Hypothalamus (tissue), 51 donors: ENCODE measurements at places on chromosomes 12 and 14.
A peak's percentile ranks its signal among the peaks of the same experiment; 100 is the strongest.

GRCh38 chr14:93231129-93231979, 24.3 kb downstream of the UBR7 start:
- DNase-seq, result peak; percentile 67

DNA sequence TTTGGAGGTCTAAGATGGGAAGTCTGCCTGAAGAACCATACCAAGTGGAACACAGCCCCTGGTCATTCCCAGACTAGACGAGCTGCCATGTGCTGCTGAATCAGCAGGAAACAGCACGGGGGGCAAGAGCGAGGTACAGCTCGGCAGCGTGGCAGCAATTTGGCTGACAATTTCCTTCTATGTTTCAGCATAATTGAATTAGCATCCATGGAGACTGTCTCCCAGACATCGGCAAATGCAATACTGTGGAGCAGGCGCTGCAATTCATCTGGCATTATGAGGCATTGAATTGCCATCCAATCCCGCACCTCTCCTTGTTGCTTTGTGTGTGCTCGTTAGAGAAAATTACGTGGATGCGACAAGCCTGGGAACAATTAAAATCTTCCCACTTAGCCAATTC, 46.0 kb upstream of the CCDC60 start:
- DNase-seq, result no peak

- DNase-seq, result no peak
These were observed 164.9 kb downstream of the TTC7B start for GRCh38 chr14:90651271-90651804.

GRCh38 chr14:31421200-31421599, 850 bp upstream of the HEATR5A start:
- DNase-seq, result no peak

DNA sequence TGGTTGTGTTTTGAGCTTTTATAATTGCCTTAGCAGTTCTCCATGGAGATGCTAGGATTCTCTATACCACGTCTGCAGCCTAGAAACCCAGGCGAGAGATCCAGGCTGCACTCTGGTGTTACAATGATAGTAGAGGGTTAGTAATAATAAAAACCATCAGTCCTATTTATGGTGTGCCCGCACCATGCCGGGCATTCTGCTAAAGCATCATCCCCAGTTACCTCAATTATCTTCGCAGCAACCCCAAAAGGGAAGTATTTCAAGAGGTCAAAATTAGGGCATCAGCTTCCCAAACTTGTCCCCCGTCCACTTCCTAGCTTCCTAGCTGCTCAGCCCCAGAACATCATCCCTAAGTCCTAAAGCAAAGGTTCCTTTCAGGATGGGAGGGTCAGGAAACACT, 3.2 kb downstream of the SYNE3 start:
- no peak for DNase-seq

- no peak for DNase-seq
These were observed 48.7 kb downstream of the MIPOL1 start for GRCh38 chr14:37246427-37246829.

DNA sequence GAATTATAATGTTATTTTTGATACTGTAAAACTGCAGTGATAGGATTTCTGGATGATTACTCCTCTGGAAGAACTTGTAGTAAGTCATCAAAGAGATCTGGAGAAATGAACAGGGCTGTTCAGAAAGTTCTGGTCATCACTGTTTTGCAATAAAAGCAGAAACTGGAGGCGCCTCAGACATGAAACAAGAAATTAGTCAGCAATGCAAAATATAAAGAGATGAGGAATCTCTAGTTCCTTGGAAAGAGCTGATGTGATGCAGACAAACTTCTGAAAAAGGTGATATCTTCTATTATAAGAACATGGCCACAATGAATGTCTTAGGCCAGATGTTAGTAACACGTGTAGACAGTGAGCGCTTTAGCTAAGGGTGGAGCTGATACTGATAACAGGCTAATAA, 9.5 kb downstream of the ACIN1 start:
- DNase-seq, result no peak

GRCh38 chr12:11555743-11556625, 93.5 kb upstream of the ETV6 start:
- no peak for DNase-seq

DNA sequence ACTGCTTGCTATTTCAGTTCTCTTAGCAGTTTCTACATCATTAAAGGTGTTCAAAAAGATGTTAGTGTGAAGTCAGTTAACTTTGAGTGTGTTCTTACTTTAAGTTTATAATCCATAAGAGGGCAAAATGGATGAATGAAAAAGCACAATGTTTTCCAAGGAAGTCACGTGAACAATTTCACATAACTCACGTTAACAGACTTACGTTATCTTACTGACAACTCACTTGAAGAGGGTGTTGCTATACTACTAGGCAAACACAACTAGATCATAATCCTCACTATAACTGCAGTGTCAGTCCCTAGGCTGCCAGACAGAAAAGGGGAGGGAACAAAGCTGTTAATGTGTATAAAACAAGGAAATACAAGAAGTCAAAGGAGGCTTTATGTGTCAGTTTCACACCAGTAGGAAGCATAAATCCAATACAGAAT, 6.4 kb downstream of the SLC2A13 start:
- DNase-seq, result no peak

- DNase-seq, result no peak
These were observed 13.0 kb downstream of the KMT5A start for GRCh38 chr12:123396954-123397353.

DNA sequence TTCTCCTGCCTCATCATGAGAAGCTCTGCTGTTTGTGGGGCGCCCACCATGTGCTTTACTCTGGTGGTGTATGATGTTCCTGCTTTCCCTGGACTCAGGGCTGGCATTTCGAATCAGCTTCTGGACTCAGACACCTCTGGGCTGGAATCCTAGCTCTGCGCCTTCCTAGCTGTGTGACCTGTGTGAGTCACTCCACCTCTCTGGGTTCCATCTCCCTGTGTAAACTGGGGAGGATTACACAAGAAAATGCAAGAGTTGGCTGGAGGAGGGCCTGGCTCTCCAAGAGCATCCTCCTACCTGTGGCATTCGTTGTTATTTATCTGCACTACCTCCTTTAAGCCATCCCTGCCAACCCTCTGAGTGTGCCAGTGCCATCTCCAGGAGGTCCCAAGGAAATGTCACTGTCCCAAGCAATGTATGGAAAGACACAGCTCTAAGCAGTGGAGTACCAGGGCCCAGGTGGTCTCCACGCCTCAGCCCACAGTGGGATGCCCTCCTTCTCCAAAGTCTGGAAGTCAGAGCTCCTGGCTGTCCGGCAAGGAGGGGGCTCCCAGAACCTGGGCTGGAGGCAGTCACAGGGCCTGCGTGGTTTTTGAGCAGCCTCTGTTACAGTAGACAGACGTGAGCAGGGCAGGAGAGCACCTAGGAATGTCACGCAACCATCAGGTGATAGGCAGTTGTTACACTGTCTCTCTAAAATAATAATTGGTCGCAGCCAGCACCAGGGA, 7.3 kb upstream of the TNFAIP2 start:
- DNase-seq, result no peak

DNA sequence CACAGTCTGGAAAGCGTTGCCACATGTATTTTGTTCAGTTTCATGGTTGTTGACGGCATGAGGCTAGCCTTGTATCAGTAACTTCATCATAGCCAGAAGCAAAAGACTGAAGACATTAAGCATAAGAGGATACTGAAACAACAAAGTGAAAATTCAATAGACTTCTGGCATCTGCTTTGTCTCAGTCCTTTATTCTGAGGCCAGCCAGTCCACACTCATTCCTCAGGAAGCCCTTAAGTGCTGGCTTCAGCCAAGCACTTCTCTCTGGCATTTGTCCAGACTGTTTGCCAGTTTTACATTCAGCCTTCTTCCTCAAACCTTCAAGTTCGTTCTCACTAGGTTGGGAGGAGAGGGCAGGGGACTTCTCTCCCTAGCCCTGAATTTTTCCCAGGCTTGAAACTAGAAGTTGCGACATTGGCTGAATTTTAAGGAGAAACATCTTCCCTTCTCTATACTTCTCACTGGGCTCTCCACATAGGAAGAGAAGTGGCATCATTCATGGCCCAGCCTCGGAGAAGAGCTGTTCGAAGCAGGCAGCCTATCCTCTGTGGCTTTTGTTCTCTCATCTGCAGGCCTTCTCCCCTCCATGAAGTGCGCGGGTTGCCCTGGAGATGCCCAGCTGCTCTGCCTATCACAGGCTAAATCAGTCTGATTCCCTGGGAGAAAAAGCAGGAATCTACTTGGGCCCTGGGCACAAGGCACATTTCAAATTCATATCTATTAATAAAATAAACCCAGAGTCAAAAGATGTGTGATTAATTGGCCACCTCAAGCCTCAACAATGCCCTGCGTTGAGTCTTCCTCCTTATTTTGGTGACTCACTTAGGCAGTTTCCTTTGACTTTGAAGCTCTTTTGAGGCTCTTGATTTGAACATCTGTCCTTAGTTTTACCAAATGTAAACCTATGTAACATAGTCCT, 130.9 kb upstream of the PLEKHA5 start:
- no peak for DNase-seq

DNA sequence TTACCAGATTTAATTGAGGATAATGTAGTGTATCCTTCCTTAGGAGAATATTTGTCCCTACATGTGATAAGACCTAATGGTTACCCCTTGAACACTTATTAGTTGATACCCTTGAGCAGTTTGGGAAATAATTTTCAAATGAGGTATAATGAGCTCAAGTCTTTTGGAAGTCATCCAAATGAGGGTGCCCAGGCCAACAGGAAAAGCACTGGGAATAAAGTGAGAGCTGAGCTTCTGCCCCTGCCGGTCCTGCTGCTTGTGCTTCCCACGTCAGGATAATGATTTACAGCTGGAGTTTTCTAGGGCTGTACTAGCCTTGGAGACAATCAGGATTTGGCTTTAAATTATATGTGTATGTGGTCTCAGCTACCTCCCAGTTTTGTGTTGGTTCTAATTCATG, 178.8 kb upstream of the FRMD6 start:
- no peak for DNase-seq

DNA sequence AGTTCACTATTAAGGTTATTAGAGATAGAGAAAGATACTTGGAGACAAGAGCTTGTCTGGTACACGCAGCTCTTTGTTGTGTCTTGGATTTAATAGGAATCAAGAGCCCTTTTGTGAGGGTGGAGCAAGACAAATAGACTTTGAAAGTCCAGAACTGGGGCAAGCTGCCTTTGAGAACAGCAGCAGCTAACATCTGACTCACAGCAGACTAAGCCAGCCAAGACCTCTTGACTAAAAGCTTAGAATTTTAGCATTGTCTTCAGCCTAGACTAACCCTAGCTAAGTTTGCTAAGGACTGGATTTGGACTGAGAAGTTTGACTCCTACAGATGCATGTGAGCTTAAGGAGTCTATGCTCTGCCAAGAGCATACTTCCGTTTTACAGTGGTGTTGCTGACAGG, 201.9 kb upstream of the RBM19 start:
- no peak for DNase-seq

DNA sequence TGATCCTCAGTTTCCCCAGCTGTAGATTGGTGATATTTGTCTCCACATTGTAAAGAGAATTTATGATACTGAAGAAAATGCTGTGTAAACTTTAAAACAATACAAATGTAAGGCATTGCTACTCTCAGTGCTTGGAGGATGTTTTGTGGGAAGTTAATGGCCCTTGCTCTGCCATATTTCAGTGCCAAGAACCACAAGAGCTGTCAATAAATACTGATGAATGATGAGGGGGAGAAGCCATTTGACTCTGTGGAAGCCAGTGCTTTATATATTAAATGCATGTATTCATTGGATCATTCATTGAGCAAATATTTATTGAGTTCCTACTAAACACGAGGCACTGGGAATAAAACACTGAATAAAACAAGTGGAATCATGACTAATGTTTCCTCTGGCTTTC, 30.8 kb downstream of the CACNA1C start:
- no peak for DNase-seq

- no peak for DNase-seq
These were observed 7.1 kb downstream of the POP5 start for GRCh38 chr12:120574106-120574505.

DNA sequence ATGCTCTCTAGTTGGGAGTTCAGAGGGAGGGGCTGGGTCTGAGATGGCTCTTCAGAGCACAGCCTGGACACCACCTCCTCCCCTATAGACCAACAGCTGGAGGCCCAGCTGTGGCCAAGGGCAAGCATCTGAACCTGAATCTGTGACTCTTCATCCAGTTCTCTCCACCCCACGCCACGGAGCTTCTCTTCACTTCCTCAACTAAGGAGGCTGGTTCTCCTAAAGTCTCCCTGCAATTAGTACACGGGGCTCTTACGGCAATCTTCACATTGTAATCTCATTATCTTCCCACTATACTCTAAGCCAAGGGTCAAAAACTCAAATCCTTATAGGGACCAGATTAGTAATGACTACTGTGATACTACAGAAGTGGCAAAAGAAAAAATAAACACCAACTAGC, 9.8 kb downstream of the NRDE2 start:
- DNase-seq, result no peak

- DNase-seq, result no peak
These were observed 66.1 kb upstream of the ZDHHC17 start for GRCh38 chr12:76697849-76698248.

DNA sequence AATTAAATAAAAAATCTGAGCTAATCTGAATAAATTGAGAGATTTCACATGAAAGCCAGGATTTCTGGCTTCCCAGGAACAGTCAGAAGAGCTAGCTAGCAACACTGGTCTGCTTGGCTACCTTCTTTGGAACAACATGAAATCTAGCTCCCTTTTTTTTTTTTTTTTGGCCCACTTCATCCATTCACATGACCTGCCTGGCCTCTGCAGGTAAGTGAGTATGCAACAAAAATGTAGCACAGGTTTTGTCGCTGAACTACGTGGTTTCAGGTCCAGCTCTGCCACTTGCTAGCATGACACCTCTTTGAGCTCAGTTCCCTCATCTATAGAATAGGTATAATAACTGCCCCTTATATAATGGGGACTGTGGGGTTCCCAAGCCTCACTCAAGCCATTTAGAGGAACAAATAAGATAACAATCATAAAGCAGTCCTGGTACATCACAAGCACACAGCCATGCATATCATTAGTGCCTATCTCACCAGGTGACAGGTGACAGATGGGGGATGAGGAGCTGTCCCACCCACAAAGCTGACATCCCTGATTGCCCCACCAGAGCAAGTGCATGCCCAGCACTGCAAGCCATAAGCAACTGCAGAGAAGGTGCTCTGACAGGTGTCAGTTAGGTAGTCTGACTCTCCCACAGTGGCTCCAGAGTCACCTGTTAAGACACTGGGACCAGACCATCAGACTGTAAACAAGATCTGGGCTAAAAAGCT, 25.6 kb downstream of the PXN start:
- DNase-seq, result no peak

DNA sequence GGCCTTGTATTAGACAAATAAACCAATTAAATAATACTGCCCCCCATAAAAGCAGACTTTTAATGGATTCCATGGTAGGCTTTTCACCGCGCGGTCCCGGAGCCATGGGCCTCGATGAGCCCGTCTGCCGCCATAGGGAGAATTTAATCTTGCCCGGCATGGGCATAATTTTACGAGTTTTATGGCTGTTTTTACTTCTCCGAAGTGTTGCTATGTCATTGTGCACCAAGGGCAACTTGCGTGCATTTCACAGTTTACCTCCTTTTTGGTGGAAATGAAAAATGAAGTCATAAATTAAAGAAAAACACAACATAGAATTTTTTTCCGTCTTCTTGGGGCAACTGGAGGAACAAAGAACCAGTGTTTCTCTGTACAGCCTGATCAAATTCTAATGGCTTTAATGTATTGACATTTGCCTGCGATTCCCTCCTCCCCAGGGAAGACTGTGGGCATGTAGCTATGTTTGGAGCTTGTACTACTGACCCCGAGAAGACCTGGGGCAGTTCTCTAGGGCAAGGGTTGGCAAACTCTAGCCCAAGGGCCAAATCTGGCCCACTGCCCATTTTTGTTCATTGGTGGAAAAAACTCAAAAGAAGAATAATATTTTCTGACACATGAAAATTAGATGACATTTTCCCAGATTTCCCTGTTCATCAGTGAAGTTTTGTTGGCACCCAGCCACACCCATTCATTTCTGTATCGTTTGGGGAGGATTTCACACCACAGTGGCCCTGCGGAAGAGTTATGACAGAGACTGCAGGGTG, 142.7 kb downstream of the CHST11 start:
- no peak for DNase-seq
